ENCODE measurements at places on chromosomes 12 and 14.

DNA sequence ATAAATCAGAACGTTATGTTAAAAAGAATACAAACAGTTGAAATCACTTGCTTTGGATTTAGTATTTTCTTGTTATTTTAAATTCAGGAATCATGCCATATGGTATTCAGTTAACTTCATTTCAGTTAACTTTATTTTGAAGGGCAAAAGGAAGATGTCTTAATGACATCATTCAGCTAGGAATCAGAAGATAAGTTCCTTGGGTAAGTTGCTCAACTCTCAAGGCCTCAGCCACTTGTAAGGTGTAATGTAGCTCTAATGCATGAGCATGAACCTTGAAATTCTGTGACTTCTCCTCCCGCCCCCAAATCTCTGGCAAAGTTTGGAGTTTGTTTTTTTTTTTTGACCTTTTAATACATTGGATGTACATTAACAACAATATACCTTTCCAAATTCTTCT is 42.6 kb downstream of the FRS2 start:
- DNase-seq: no peak

GRCh38 chr14:53149668-53150316 is 3.3 kb downstream of the DDHD1 start:
- DNase-seq: no peak

- no peak for DNase-seq
These were observed 213.4 kb downstream of the CCER1 start for GRCh38 chr12:90741611-90742010.

DNA sequence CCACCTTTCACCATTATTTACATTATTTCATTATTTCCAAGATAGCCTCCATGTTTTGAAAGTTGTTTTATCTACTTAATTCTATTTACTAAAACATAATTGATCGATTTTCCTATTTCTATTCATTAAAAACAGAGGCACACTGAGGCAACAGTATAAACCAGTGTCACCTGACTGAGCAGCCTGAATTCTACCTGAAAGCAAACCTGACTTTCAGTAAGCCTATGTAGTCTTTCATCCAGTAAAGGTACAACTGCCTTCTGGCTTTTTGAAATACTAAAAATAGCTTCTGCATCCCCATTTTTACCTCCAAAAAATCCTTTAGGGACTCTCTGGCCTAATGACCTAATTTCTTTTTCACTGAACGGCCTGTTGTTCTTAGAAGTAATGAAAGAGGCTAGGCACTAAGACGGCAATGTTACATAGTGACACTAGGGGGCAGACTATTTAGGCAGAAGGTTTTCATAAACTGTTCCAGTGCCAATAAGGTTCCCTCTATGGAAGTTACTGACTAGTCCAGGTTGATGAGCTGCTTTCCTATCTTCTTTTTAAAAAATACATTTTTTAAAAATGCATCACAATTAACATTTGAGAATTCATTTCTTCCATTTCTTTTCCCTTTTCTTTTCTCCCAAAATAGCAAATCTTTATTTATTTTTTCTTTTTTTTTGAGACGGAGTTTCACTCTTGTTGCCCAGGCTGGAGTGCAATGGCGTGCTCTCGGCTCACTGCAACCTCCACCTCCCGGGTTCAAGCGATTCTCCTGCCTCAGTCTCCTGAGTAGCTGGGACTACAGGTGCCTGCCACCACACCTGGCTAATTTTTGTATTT is 17.5 kb downstream of the ANAPC5 start:
- DNase-seq: peak; percentile 25

- DNase-seq: no peak
These were observed 24.0 kb downstream of the SYT1 start for GRCh38 chr12:78888568-78888967.

DNA sequence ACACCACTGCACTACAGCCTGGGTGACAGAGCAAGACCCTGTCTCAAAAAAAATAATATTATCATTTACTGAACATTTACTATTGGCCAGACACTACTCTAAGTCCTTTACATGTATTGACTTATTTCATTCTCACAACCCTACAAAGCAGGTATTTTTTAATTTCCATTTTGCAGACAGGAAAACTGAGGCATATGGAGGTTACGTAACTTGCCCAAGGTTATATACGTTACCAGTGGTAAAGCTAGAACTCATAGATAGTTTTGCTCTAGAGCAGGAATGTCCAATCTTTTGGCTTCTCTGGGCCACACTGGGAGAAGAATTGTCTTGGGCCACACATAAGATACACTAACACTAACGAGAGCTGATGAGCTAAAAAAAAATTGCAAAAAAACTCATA is 5.7 kb downstream of the L3HYPDH start:
- DNase-seq: no peak

- DNase-seq: no peak
These were observed 1196.5 kb downstream of the GALC start for GRCh38 chr14:86796221-86797074.

DNA sequence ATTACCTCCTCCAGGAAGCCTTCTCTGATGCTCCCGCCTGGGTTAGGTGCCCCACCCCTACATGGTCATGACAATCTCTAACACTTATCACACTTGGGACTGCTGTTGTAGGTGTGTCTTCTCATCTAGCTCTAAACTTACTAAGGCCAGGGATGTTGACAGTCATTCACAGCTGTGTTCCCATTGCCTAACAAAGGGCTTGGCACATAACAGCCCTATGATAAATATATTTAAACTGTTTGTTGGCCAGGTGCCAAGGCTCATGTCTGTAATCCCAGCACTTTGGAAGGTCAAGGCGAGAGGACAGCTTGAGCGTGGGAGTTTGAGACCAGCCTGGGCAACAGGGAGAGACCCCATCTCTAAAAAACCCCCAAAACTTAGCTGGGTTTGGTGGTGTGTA is 98.8 kb upstream of the RGS6 start:
- DNase-seq: no peak

DNA sequence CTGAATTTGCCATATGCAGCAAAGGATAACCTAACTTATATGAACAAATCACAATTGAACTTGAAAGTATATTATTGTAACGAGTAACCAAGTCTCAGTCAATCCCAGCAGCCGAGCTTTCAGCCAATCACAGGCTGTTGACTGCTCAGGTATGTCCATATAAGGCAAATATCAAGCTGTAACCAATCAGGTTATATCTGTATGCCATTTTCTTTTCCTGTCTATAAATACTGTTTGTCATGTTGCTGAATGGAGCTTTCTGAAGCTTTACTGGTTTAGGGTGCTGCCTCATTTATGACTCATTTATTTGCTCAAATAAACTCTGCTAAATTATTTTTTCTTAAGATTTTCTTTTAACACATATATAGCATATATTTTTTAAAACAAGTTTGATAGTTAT is 1059.5 kb downstream of the GALC start:
- DNase-seq: no peak

GRCh38 chr14:69351385-69351784 is 46.7 kb downstream of the ERH start:
- DNase-seq: no peak

DNA sequence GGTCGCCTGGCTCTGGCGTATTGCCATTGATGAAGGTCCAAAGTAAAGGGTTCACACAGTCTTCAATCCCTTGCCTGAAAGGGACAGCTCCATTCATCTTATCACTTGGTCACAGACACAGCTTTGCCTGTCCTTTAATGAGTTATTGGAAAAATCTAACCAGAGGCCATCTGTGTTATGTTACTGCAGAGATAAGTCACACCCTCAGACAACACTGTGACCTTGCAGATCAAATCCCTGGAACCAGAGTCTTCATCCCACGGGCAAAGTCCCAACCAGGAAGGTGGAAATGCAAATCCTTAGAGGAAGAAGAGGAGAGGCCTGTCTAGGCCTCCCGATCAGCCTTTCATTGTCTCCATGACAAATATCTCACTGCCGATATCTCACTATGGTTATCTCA is 68.3 kb upstream of the SCN8A start:
- DNase-seq: no peak

DNA sequence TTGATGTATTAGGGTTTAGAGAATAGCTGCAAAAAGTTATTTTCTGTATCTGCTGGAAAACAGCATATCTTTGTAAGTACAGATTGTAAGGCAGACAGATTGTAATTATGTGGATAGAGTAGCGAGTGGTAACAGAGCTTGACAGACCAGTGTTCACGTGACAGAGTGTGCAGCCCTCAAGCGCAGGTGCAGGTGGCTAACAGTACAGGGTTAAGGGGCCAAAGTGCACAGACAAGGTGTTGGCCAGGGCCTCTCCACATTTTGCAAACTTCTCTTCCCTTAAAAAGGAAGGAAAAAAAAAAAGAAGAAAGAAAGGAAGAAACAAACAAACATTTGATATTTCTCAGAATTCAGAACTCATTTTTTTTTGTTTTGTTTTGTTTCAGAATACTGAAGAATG is 25.2 kb upstream of the KLHL42 start:
- no peak for DNase-seq

- peak; percentile 81 for DNase-seq
These were observed 91.0 kb downstream of the LRRC74A start for GRCh38 chr14:76917158-76917596.

GRCh38 chr12:52832985-52833905 is 866 bp downstream of the KRT79 start:
- no peak for DNase-seq

GRCh38 chr12:42407306-42407705 is 81.3 kb downstream of the PPHLN1 start:
- DNase-seq: no peak

DNA sequence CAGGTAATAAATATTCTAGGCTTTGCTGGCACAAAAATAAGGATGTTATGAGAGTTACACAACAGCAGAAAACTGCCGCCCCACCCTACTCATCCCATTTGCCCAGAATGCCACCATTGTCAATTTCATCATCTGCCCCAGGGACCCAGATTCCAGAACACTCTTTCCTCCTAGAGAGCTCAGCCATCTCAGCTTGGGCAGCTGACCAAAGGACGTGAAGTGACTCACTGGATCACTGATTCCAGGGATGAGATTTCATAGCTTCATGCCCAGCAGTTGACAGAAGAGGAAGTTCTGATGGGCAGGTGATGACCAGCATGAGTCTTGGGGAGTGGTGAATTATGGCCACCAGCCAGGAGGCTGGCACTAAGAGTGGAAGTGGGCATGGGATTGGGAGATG is 450.3 kb downstream of the RMST start:
- DNase-seq: no peak

DNA sequence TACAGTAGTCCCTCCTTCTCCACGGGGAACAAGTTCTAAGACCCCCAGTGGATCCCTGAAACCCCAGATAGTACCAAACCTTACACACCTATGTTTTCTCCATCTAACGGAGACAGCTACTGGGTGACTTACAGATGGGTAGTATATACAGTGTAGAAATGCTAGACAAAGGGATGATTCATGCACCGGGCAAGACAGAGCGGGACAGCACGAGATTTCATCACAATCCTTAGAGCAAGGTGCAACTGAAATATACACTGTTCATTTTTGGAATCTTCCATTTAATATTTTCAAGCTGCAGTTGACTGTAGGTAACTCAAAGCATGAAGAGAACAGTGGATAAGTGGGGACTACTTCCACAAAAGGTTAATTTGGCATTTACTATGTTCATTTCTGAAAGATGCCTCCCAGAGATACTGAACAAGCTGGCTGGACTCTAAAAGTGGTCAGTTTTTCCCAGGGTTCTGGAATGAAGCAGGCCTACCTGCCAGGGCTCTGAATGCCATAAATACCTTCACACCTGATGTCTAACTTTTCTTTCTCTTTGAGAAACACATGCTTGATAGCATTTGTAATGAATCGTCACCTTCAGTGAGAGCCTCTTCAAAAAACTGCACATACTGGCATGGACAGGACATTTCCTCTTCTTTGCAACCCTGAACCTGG is 127.7 kb upstream of the FOXN3 start:
- no peak for DNase-seq

DNA sequence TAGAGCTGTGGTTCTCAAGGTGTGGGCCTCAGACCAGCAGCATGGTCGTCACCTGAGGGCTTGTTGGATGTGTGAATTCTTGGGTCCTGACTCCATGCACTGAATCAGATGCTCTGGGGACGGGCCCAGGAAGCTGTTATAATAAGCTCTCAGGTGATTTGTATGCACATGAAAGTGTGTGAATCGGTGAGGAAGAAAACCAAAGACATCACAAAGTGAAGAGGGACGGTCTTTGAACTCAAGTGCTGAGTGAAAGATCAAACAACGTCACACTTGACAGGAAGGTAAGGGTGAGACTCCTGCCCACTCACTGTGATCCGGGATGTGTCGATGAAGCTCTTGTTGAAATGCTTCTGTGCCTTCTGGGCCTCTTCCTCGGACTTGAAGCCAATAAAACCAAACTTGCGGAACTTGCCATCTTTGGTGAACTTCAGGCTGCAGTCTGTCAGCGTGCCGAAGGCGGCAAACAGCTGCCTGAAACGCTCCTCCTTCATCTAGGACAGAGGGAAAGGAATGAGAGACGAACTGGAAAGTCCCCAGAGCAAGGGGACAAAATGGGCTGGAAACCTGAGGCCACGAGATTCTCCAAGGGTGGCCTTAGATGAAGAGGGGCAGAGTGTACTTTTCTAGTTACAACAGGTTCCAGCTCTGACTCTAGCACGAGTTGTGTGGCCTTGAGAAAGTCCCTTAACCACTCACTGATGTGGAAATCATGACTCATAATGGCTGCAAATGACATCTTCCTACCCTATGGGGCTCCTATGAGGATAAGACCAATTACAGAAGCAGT is 4.0 kb downstream of the RBM19 start:
- peak; percentile 3 for DNase-seq

DNA sequence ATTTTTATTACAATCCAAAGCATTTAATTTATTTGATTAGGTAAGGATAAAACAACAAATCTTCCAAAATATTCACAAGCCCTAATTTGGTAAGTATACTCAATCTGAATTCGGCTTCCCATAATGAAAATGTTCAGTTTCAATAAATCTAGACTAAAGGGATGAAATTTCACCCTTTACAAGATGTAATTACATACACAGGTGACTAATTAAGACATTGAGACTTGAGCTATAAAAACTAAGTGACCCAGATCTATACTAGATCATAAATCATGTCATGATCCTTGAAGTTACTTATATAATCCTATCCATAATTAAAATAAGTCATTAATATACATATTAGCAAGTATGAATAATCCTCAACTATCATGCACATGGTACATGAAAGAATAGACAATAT is 36.6 kb downstream of the LRP6 start:
- DNase-seq: no peak

DNA sequence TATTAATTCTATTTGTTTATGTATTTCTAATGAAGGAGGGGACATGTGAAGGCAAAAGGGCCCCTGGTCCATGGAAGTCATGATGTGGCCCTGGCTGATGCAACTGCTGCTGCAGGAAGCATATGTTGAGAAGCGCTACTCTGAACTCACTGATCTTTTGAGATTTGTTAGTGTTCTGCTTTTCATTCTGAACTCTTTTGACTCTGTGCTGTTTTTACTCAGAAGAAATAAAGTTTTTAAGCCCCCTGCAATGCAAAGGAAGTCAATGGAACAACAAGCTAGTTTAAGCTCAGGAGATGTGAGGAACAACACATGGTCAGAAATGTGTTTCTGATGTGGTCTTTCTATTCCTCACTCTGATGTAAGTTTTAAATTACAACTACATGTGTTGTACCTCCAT is 88.9 kb upstream of the BTG1 start:
- no peak for DNase-seq
